ENCODE measurements at places on chromosomes 4 and X.
A peak's percentile ranks its signal among the peaks of the same experiment; 100 is the strongest.

DNA sequence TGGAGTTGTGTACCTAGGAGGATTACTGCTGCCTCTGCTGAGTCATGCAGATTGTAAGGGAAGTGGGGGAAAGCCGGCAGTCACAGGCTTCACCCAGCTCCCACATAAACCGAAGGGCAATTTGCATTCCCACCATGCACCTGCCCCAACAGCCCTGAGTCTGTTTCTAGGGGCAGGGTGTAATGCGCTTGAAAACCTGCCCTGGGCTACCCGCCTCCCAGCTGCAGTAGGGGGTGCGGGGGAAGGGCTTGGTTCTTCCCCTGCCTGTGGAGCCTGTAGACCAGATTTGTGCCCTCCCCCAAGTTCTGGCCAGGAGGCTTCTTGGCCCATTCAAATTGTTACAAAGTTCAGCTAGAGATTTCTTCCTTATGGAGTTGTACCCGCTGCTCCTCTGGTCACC is 269.2 kb upstream of the DDX53 start:
- DNase-seq, result no peak

DNA sequence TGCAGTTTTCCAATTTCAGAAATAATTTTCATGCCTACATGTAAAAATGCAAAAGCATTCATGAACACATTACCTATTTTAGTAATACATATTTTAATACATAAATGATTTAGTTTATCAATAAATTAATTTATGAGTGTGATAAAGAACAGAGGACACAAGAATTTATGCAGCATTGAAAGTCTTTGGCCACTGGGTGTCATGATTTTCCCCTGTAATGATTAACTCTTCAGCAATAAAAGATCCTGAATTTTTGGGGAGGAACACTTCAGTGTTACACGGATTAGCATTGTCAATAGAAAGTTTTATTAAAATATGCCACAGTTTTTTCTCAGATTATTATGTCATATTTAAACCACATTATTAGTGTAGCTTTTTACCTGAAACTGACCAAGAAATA is 8.6 kb upstream of the VCX2 start:
- DNase-seq, result no peak

DNA sequence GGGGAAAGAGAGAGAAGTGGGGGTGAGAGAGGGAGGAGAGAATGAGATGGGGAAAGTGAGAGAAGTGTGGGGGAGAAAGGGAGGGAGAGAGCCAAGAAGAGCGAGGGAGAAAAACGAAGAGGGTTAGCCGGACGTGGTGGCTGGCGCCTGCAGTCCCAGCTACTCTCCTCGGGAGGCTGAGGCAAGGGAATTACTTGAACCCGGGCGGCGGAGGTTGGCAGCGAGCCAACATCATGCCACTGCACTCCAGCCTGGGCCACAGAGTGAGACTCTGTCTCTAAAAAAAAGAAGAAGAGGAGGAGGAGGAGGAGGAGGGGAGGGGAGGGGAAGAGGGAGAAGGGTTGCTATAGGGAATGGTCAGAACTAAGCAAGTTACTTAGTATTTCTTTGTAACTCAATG is 1.7 kb upstream of the NXT2 start:
- DNase-seq, result no peak

DNA sequence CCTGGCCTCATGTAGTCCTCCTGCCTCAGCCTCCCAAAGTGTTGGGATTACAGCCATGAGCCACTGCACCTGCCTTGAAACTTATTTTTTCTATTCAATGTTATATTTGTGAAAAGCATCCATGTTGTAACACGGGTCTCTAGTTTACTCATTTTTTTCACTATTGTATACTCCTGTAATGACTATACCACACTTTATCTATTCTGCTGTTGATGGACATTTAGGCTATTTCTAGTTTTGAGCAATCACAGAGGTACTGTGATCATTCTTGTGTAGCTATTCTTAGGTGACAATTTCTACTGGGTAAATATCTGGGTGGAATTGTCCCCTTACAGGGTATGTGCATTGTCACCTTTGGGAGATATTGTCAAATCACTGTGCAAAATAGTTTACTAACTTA is 3.6 kb downstream of the DRP2 start:
- no peak for DNase-seq

GRCh38 chrX:49247346-49247745 is 12.1 kb downstream of the CCDC22 start:
- no peak for DNase-seq

DNA sequence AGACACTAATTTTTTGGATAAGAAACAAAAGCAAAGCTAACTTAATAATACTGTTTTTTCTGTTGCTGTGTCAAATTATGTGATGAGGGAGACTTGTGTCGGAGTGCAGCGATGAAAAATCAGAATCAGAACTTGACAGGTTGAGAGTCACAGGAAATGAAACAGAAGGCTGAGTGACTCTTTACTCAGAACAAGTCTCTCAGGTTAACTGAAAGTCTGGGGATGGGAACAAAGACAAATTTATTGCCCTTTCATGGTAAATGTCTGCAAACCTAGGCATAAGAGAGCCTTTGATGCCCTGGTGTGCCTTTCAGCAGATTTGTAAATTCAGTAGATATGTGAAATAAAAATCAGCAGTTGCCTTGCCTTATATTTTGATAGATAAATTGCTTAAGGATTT is 96.0 kb downstream of the ADGRL3 start:
- no peak for DNase-seq

- no peak for DNase-seq
Observed at GRCh38 chr4:89069481-89069880, 12.5 kb upstream of the FAM13A start.

DNA sequence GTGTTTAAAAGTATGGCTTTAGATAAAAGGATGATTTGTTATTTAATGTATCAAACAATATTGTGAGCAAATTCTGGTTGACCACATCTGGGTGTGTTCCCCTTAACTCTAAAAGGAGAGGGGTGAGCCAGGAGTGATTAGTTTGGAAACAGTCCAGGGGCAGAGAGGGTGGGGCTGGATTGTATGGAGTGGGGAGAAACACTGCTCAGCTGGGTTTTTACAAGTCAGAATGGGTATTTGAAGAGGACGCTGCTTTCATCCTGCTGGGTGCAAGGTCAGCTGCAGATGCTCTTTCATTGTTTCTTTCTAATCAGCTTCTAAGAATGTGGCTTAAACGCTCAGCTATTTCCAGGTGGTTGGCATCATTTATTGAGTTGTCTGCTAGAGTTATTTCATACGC is 82.8 kb upstream of the LIMCH1 start:
- no peak for DNase-seq

GRCh38 chr4:4619821-4620220 is 78.0 kb upstream of the STX18 start:
- peak; percentile 48 for DNase-seq

DNA sequence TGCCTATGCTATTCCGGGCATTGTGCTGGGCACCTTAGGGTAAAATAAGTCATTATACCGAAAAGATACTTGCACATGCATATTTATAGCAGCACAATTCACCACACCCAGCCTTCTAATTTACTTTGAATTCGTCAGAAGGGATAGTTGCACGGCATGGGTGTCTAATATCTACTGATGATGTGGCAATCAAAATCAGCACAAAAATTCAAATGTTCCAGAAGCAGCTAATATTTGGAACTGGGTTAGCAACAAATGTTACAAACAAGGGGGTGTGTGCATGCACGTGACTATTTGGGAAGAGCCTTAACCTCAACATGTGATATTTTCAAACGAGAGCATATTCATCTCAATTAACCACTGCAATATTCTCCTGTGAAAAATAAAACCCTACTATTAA is 79.7 kb upstream of the PRSS48 start:
- no peak for DNase-seq

DNA sequence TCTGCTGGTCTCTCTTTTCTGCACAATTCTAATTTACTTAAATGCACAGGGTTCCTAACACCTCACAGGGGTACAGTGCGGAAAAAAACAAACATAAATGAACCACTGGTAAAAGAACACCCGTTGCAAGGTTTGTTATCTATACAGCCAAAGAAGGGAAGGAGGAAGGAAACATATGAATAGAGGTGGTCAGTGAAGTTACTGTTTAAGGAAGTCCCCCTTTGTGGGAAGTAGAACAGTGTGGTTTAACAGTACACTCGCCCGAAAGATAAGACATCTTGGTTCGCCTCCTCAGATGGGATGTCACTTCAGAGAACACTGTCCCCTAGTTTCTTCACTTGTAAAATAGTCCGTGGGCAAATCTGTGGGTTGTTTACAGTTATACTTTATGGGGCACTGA is 57.5 kb downstream of the TEC start:
- no peak for DNase-seq

GRCh38 chr4:142614621-142615323 is 231.3 kb downstream of the INPP4B start:
- no peak for DNase-seq

GRCh38 chr4:126202226-126202625 is 887.5 kb downstream of the FAT4 start:
- DNase-seq, result no peak

DNA sequence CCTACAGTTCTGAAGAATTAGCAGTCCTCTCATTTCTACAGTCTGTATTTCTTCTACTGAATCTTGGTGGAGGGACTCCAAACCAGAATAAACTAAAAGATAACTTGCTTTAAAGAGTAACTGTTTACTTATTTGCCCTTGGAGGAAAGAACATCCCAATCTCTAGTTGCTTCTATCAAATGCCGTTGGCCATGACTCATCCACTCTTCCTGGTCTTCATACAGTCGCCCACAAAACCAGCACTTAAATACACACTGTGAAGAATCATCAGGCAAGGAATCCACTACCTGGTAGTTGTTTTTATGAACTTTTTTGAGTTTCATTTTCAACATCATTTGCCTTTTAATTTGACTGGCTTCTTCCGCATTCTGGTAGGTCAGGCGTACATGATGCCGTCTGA is 14.2 kb downstream of the ZNF518B start:
- DNase-seq, result no peak

- no peak for DNase-seq
Observed at GRCh38 chr4:88731381-88731780, 33.8 kb upstream of the NAP1L5 start.

Data from islet precursor cell (in vitro differentiated cells).